ENCODE measurements at places on chromosomes 5 and 9.

DNA sequence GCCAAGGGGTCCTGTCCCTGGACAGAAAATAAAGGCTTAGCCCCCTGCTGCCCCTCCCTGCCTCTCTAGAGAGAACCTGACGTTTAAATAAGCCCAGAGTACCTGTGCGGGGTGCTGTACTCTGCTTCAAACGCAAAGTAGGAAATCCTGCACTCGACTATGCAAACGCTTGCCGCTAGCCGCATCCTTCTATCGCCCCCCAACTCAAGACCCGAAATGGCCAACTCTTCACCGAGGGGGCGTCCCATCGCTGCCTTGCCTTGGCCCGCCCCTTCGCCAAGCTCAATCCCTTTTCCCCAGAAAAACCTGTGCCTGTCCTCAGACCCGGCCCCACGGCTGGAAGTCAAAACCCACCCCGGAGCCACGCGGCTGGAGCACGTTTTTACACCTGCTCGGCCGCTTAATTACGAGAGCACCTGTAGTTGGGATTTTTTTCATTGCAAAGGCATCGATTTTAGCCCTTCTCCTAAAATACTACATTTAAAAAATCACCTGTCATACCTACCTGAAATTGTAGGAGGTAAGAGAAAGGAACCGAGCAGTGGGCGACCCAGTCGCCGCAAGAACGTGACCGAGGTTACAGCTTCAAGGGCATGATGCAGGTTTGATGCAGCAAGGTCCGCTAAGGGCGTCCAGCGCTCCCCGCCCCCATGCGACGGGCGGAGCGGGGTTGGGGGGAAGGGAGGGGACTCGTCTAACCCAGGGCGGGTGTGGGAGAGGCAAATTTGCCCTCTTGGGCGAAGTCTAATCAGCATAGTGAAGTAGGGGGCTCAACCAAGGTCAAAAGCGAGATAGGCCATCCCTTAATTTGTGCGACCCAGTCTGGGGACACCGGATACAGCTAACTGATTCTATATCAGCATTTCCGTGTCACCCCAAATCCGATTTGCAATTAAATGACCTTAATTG, 3.5 kb downstream of the ELAVL2 start:
- DNase-seq: no peak

DNA sequence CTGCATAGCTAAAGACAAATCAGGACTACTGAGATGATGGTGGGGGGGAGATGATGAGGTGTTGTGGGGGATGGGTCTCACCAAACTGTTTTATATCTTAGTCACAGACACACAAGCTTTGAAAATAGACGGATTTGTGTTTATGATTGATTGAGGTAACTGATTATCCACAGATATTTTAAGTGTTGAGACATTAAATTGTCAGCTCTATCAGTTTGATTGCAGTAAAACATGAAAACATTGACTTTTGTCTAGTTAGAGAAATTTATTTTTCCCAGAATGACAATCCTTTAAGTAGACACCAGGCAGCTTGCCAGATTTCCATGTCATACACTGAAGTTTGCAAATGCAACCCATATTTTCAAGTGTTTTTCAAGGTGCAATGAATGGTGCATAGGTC, 149.8 kb downstream of the NR2F1-AS1 start:
- no peak for DNase-seq

- no peak for DNase-seq
Measured at GRCh38 chr9:93090091-93090655, 5.8 kb upstream of the CARD19 start.

- DNase-seq: no peak
Measured at GRCh38 chr5:29780401-29780800, 1413.1 kb upstream of the CDH6 start.

DNA sequence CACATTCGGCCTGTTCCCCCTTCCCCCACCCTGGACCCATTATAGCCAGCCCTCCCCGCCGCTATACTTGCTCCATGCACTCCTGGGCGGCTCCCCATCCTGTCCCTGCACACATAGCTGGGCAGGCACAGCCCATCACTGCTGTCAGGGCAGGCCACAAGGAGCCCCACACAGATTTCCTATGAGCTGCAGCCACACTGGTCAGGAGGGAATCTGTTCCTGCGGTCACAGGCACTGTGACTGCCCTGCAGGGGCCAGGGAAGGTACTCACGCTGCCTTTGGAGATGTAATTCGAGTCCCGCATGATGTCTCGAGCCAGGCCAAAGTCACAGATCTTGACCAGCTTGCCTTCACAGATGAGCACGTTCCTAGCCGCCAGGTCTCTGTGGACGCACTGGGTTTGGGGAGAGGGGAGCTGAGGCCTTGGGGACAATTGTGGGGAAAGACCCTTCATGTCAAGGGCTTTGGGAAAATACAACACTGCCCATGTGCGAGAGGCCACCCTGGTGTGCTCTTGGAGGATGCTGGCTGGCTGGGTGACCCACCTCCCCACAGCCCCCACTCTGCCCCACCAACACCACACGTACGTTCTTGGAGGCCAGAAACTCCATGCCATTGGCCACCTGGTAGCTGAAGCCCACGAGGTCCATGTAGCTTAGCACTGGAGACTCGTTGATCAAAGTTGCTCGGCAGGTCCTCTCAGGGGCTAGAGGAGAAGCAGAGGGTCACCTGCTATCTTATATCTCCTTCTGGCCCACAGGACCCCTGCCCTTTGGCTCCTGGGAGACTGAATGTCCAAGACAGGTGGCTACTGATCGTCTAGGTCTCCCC, 34.5 kb upstream of the CSF1R start:
- no peak for DNase-seq

GRCh38 chr5:88792144-88792840, 90.7 kb downstream of the MEF2C start:
- peak; percentile 25 for DNase-seq

- peak; percentile 97 for DNase-seq
Measured at GRCh38 chr9:125932012-125932411, 184.8 kb downstream of the PBX3 start.

- peak; percentile 35 for DNase-seq
Measured at GRCh38 chr9:131776473-131776872, 36.6 kb upstream of the RAPGEF1 start.

DNA sequence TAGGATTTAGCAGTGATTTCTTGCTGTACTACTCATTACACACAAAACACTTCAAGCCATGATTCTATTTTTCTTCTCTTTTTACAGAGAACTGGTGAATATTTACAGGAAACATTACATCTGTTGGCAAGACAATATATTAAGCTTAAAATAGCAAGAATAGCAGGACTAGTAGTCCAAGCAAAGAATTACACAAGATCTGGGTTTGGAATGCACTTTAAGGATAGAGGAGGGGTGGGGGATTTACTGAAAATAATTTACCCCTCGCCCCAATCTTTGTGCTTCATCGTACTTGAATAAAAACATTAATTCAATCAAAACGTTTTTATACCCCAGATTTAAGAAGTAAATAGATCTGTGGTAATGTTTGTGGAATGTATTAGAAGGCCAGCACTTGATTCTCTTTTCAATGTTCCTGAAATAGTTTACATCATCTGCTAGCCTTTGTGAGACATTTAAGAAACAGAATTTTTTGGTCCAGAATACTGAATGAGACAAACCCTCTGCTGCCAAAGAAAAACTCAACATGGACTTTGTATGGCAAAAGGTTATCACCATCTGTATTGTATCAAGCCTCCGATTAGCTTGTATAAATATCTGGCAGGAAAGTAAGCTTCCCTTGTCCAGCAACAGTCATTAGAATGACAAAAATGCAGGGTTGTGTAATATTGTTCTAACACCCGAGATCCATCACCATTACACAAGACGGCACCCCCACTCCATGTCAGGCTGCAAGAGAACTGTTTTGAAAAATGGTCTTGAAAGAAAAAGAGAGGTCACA, 23.8 kb downstream of the SVEP1 start:
- peak; percentile 94 for DNase-seq

DNA sequence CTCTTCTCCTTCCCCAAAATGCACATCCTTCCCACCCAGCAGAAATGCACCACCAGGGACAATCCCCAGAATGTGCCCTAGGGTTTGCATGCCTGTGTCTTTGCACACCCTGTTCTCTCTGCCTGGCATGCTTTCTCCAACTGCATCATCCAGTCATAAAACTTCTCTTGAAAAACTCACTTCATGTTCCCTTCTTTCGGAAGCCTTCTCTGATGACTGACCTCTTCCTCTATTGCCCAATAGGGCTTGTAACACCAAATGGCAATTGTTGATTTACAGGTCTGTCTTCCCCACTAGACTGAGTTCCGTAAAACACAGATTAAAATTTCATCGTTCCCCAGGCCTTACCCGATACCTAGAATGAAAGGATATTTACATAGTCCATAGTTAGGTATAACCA, 83.1 kb upstream of the SPOCK1 start:
- DNase-seq: no peak

GRCh38 chr9:105901514-105902109, 207.3 kb downstream of the TMEM38B start:
- peak; percentile 20 for DNase-seq

- no peak for DNase-seq
Measured at GRCh38 chr9:117919538-117919937, 215.3 kb downstream of the TLR4 start.

DNA sequence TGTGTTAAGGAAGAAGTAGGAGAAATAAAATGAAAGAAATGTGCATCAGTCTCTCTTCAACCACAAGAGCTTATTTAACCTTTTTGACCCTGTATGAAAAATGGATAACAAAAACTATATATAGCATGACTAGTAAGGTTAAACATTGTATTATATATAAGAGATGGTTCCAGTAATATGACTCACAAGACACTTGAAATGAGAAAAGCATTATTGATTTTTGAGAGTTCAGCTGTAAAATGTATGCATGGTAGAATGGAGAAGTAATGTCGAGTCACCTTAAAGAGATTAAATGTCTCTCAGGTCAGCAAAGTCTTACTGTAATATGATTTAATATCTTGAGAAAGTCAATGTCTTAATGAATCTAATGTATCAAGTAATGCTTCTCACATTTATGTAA, 860.9 kb downstream of the TAF11L14 start:
- DNase-seq: no peak

- DNase-seq: no peak
Measured at GRCh38 chr9:85263288-85263687, 478.5 kb downstream of the AGTPBP1 start.

GRCh38 chr5:36066001-36066539, 612 bp downstream of the UGT3A2 start:
- no peak for DNase-seq

GRCh38 chr5:118808441-118808840, 179.9 kb downstream of the DTWD2 start:
- no peak for DNase-seq

- peak; percentile 83 for DNase-seq
Measured at GRCh38 chr5:137114529-137114928, 384.6 kb downstream of the SPOCK1 start.

DNA sequence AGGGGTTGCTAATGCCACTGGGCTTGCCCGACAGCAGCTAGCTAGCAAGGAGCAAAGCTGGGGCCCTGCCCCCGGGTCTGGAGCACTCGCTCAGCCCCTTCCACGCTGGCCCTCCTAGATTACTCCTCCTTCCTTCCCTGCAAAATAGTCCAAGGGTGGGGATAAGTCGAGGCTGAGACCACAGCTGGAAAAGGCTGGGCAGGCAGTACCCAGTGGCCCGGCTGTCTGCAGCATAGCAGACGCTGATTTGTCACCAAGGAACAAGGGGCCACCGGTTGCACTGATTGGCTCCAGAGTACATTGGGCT, 73.9 kb downstream of the ADAMTS2 start:
- no peak for DNase-seq

GRCh38 chr9:134863941-134864820, 16.4 kb upstream of the FCN2 start:
- no peak for DNase-seq

GRCh38 chr9:82418334-82418733, 429.8 kb downstream of the SPATA31D1 start:
- DNase-seq: peak; percentile 64

DNA sequence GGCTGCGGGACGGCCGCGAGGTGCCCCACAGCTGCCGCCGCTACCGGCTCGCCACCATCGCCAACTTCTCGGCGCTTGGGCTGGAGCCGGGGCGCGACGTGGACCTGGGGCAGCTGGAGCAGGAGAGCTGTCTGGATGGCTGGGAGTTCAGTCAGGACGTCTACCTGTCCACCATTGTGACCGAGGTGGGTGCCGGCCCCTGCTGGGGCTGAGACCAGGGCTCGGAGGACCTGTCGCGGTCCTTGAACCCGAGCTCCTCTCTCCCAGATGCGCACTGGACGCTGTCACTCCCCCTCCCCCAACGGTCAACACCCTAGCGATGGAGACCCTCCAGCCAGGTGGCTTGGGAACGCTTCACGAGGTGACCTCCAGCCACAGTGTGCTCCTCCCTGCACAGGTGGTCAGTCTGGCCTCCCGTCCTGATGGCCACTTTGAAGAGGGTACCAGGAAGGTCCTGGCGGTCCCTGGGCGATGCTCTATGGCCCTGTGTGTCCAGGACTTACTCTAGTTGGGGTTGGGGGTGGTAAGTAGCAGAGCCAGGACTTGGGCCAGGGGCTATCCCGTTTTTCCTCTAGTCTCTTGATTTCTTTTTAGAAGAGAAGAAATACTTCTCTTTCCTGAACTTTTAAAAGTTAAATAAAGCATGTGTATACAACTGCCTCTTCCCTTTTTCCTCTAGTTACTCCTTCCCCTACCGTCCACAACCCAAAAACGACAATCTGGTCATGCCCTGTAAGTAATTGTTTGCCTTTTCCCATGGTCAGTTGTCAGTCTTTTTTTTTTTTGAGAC, 866 bp downstream of the SLC22A5 start:
- DNase-seq: no peak

DNA sequence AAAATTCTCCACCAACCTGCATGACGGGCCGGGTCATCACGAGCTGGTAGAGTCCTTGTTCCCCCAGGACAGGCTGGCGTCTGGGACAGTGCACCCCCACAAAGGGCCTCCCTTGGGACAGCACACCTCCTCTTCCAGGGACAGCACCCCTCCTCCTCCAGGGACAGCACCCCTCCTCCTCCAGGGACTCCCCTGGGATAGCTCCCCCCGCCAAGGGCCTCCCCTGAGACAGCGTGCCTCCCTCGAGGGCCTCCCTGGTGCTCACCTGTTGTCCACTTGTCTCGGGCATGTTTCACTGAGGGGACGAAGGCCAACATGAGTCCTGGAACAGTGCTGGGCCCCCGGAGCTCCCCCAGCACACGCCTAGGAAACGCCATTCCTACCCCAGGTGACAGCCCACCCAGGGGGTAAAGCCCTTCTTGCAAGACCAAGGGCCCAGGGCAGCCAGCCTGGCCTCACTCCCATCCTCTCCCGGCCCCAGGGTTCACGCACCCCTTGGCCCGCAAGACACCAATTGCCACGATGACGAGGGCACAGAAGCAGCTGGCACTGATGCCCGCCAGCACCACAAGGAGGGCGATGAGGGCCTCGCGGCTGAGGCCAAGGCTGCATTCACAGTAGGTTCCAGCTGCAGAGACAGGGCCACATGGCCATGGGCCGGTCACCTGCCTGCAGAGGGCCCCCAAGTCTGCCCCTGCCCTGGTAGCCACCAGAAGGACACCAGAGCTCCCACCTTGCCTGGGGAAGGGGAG, 531 bp downstream of the TMEM210 start:
- no peak for DNase-seq

GRCh38 chr9:26662476-26662875, 230.1 kb downstream of the CAAP1 start:
- no peak for DNase-seq

DNA sequence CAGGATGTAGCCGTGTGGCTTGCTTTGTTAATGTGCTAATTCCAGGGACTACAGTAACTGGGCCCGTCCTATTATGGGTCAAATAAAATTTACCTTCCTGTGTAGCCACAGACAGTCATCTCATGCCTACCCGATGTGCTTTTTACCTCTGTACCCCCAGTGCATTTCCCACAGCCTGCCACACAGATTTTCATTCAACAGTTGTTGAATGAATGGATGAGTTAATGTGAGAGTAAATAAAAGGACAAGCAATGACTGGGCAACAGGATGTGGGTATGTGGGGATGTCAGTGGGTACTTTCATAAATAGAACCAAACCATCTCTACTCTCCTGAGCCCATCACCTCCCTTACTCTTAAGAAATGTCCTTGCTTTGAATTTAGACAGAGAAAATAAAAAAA, 441.2 kb upstream of the ZNF462 start:
- no peak for DNase-seq
